Activated T-cell treated with anti-CD3 and anti-CD28 coated beads, Interleukin-2, amount 50 U/mL, for 24 hours (primary cell): ENCODE measurements at places on chromosomes 11 and 22.

GRCh38 chr11:128502726-128503125 is 84.6 kb downstream of the ETS1 start:
- DNase-seq, result no peak

- no peak for DNase-seq
Observed at GRCh38 chr11:133656082-133656635, 123.9 kb upstream of the OPCML start.

DNA sequence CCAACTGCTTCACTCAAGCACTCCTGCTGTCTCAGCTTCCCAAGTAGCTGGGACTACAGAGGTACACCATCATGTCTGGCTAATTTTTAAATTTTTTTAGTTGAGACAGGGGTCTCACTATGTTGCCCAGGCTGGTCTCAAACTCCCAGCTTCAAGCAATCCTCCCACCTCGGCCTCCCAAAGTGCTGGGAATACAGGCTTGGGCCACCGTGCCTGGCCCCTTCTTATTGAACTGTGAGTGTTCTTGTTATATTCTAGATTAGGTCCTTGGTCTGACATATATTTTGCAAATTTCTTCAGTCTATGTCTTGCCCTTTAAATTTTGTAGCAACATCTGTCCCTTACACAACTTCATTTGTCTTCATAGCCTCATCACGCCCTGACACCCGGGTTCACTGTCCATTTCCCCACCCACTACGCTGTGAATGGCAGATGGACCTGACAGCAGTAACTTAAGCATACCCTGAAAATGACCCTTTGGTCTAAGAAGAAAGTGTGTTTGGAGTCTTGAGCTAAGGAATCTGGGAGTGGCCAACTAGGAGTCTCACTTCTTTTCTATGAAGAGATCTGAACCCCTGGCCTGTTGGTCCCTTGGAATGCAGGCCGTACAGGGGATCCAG is 4.2 kb upstream of the FAM118A start:
- DNase-seq, result no peak

GRCh38 chr11:129412494-129412893 is 36.8 kb downstream of the BARX2 start:
- DNase-seq, result no peak

DNA sequence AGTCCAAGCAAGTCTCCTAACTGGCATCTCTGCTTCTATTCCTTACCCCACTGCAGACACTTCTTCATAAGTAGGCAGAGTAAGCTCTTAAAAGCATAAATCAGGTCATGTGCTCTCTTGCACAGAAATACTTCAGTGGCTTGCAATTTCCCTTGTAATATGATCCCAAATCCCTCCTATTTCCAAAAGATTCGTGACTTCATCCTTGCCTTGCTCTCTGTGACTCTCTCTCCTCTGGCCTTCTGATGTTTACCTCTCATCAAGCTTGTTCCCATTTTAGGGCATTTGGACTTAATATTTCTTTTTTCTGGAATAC is 37.4 kb upstream of the NCR3LG1 start:
- DNase-seq, result no peak

- DNase-seq, result no peak
Observed at GRCh38 chr11:86951706-86952105, 3.5 kb downstream of the FZD4 start.

GRCh38 chr11:61671527-61671926 is 8.7 kb upstream of the DAGLA start:
- no peak for DNase-seq

- DNase-seq, result no peak
Observed at GRCh38 chr11:62544581-62545436, 1.8 kb downstream of the AHNAK start.

DNA sequence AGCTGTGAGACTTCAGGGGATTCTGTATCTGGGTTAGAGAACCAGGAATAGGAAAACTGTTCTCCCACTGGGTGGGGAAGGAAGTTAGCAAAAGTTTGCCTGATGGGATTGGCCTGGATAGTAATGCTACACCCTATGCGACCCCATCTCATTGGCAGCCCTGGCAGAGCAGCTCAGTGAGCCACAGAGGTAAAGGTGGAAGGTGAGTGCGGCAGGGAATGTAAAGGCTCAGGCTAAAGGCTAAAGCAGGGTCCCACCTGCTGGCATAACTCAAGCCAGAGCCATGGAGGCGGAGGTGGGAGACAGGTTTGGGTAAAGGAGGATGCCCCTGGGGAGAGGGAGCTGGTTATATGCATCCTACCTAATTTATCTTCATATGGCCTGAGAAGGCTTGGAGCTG is 18.7 kb downstream of the SSH3 start:
- no peak for DNase-seq

DNA sequence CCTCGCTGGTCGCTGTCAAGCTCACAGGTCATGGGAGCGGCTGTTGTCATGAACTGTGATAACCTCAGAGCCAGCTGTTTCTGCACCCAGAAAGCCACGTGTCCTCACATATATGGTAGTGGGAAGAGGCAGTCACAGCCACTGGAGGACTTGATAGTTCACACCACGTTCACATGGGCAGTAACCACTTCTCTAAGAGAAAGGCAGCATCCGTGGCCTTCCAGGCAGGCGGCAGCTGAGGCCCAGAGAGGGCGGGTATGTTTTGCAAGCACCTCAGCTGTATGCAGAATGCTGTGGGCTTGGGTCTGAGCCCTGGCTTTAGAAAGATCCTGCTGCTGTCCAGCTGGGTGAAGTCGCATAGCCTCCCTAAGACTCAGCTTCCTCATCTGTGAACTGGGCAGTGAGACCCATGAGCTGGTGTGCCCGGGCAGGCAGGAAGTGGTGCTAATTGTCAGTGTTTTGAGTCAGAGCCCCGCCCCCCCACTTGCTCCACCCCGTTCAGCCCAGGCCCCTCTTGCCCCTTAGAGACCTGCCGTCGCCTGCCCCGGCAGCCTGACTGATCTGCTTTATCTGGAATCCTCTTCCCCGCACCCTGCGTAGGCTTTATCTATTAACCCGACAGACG is 13.3 kb downstream of the TTC38 start:
- no peak for DNase-seq

DNA sequence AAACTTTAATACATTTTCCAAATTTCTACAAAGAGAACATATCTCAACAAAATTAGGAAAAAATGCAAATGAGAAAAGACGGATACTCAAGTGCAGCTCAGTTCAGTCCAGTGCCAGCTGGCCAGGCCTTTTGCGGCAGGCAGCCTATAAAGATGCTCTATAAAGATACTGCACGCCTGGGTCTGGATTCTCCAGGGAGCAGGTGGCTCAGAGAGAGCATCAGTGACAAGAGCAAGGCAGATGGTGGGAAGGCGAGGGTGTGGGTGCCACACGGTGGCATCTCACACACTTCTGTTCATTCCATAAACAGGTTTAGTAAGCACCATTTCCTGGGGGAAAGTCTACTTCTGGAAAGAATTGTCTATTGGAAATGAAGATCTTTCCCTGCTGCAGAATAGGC is 18.1 kb upstream of the SCN3B start:
- DNase-seq, result no peak

GRCh38 chr11:43316451-43316850 is 4.7 kb downstream of the API5 start:
- DNase-seq, result no peak

DNA sequence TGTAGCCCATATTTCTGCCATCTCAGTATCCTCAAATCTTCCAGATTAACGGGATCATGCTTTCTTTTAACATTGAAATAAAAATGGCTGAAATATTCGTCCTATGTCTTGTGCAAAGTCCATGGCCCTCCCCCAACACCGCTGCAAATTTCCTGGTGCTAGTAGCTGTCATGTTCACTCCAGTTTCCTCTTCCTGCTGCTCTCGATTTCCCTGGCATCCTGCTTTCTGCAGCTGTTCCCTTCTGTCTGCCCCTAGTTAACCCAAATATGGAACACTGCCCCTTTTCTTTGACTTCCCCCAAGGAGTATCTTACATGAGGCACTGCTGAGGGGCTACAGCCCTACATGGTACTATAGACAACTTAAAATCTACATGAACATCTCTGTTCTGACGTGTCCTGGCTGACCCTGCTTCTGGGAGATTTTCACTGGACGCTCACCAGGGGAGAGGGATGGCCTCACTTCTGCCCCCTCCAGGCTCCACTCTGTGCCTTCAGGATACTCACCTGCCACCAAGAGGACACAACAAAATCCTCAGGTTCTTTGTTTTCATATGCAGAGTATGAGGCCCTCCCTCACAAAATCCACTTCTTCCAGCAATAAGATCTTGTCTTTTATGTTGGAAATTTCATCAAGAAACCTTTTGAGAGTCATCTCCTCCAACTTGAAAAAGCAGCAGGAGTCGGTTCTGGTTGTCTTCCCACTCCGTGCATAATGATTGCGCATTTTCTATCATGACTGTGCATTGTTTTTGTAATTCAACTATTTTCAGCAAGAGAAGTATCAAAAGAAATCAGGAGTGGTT is 29.5 kb upstream of the SCUBE2 start:
- no peak for DNase-seq

GRCh38 chr22:41596776-41597634 is 7.4 kb upstream of the PMM1 start:
- peak; percentile 56 for DNase-seq

DNA sequence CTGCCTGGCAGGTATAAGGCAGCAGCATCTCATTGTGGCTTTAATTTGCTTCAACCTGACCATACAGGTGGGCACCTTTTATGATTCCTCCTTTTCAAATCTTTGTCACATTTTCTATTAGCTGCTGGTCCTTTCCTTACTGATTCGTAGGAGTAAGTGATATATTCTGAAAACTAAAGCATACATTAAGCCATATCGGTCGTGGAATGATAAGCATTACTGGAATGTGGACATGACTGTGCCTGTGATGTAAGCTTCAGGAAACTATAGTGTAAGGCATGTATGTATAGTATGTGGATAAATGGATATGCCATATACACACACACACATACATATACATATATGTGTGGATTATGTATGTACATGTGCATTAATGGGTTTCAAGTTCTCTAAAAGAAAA is 20.8 kb downstream of the YPEL1 start:
- no peak for DNase-seq

DNA sequence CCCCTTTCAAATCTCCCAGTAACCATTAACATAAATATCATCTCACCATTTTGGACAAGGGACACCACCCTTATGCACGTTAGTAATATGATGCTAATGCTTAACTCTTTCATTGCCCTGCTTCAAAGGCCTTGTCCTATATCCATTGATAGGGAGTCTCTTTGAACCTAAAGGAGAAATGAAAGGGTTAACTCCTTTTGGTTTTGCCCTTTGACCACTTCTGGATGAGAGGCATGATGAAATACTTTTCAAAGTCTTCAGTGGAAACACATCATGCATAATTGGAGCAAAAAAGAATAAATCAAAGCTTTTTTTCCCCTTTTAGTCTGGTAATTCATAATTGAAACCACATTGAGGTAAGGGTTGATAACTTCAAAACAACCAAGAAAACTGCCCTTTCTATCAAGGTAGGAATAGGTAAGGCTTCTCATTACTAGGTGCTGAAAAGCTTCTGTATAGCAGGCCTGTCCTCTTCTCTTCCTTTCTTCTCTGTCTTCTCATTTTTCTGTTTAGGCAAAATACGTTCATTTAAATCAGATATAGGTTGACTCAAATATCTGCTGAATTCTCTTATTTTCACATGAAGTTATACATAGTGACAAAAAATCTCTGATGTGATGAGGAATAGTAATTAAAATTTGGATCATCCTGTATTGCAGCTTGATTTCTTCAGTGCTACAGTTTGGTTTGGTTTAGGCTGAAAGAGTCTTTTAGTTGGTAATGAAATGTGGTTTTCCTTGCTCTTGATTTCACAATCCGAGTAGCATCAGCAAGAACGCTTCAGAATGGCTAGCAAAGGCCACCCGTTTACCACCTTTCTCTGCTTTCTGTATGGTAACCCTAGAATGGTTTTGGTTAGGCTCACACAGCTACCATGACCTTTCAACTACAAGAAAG is 94.8 kb downstream of the EXT2 start:
- DNase-seq, result no peak

DNA sequence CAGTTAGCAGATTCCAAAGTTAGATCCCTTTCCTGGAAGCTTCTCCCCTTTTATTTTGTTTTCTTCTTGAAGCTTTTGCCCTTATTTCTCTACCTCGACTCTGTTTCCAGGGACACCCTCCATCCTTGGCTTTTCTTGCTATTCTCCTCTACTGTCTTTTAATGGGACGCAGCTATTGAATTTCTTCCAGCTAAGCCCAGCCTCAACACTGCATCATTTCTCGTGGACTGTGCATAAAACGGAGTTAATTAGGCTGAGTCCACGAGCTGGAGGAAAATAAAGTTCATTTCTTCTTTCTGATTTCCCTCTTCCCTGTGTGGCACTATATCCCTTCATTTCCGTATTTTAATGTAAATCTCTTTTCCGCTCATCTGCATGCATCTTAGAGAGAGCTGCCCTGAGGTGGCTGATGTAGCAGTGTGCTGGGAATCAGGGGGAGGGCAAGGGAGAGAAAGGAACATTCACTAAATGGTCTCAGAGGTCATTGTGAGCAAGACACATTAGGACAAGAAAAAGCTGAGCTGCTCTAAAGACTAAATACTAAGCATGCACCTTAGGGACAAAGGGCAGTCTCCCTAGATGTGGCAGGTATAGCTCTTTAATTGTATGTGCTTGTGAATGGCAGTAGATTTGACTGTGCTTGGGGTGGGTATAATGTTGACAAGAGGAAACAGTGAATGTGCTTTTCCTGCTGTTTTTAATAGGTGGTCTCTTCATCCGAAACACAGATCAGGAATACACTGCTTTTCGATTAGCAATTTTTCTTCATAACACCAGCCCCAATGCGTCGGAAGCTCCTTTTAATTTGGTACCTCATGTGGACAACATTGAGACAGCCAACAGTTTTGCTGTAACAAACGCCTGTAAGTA is 1.9 kb downstream of the GRIA4 start:
- no peak for DNase-seq

- DNase-seq, result no peak
Observed at GRCh38 chr11:60783141-60783484, 2.0 kb upstream of the MS4A10 start.

DNA sequence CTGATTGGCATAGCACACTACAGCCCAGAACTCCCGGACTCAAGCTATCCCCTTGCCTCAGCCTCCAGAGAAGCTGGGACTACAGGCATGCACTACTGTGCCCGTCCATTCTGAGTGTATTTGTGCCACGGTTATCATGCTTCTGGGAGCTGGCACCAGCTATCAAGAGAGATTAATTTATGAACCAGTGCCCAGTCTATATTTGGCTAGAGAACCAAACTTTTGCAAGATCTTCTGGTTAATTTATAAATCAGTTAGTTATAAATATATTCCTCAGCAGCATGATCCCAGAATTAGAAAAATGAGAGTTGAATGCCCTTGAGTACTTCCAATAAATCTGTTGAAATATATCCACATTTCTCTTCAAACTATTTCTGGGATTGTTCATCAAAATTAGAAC is 67.5 kb upstream of the OR5AN1 start:
- no peak for DNase-seq
